ENCODE measurements at places on chromosomes 16 and 17.

DNA sequence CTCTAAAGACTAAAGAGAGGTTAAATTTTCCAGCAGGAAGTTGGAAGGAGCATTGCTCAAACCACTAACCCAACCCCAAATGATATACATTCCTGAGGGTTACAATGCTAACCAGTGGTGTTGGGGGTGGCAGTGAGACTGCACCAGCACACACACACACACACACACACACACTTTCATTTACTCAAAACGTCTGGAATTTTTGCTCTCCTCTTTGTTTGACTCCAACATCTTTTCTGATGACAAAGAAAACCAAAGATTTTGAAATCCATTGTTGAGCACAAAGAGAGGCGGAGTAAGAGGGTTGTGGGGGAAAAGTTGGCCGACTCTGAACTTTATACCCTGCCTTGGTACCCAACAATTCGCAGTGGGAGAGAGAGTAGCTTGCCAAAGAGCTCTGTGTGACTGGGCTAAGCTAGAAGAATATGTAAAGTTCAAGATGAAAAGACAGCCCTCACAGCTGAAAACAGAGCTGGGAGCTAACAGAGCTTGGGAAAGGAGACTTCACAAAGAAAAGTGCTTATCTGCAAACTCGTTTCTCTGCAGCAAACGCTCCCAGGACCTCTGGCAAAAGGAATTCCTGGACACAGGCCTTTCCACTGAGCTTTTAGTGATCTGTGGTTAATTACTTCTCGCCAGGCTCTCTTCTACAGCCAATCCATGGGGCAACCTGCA is 426.0 kb upstream of the CDH11 start:
- no peak for DNase-seq

GRCh38 chr17:4490637-4491061 is 8.0 kb upstream of the SPNS2 start:
- no peak for DNase-seq

DNA sequence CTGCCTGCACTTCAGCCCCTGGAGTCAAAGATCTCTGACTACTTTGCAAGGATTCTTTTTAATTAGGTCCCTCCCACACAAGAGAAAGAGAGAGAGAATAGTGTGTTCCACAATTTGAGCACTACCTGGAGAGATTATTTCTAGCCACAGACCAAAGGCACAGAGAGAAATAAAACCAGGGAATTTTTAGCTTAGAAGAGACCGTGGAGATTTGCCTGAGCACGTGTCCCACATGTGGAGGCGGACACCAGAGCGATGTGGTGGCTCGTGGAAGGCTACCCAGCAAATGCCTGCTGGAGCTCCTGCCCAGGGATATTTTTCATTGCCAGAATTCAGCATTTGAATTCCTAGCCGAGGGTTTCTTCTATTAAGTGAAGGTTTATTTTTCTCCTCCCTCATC is 50.6 kb downstream of the MGAT5B start:
- DNase-seq, result no peak

- no peak for DNase-seq
Observed at GRCh38 chr16:10308305-10309193, 77.3 kb upstream of the ATF7IP2 start.

GRCh38 chr17:45307290-45308015 is 9.4 kb downstream of the MAP3K14 start:
- no peak for DNase-seq

GRCh38 chr17:8138672-8139371 is 13.4 kb downstream of the PER1 start:
- peak; percentile 87 for DNase-seq

DNA sequence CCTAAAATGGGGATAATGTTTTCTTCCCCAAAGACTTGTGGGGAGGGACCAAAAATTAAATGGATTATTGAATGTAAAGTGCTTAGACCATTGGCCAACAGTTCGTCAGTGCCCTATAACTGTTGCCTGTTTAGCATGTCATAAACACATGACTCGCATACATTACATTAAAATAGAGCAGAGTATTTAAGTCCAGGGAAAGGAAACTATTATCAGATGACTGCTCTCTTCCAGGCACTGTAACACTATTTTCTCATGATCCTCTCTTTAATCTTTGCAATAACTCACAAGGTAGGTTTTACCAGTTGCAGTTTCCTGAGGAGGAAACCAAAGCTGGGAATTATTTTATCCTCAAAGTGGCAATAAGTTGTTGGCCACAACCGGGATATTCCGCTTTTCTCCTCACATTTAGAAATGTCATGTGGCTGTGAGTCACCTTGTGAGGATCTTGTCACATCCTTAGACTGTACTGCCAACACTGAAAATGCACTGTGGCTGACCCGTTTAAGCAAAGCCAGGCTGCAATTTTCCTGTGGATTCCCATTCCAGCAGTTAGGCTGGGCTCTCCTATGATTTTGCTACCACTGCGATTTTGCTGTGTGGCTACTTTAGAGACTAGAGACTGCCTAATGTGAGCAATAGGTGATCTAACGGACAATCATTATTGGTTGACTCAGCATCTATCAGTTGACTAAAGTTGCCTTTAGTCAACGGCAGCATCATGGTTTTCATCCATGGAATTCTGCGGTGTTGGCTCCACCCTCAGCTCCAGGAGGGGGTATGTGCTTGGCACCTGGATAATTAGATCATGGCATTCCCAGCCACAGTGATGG is 58.3 kb upstream of the DHX40 start:
- DNase-seq, result no peak

- no peak for DNase-seq
Observed at GRCh38 chr16:11639925-11640899, 28.0 kb upstream of the SNN start.

DNA sequence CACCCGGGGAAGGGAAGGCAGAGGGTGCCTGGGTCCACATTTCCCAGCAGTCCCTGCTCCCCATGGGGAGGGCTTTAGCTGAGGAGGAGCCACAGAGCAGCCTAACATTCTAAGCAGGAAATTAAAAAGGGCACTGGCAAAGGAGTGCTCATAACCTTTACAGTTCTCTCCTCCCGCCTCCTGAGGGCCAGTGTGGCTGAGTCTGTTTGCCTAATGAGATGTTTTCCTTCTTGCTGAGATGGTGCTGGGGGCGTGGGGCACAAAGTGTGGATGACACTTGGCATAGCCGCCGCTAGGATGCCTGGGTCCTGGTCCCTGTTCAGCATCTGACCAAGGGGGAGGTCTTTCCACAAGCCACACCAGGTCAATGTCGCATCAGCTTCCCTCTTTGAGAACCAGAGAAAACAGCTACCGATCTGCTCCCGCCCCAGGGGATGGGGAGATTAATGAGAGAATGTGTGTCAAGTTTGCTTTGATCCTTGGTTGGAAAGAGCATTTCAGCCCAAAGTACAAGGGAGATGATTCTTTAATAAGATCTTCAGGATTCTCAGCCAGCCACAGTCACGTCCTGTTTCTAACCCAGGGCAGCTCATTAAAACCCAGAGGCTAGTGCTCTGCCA is 5.8 kb downstream of the KIF18B start:
- DNase-seq, result no peak

DNA sequence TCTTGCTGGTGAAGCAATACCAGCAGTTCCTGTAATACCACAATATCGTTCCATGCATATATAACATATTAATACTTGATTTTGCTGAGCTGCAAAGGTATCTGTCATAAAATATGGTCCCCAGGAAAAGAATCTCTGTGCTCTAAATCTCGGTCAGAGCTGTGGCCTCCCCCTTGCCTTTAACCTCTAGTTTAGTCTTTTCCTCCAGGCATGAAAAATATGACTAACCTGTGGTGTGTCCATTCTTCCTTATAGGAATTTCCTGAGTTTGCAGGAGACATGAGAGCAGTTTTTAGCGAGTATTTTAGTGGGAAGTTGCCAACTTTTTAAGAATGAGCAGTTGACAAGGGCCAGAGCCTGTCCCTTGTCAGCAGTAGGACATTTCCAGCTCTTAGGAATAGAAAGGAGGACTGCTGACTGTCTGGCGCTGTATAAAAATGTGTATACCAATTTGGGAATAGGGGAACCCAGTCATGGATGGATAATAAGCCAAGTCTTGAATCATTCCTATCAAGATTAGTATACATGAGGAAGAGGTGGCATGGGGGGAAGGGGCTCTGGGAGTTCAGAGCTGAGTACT is 8.7 kb downstream of the ATXN1L start:
- no peak for DNase-seq

DNA sequence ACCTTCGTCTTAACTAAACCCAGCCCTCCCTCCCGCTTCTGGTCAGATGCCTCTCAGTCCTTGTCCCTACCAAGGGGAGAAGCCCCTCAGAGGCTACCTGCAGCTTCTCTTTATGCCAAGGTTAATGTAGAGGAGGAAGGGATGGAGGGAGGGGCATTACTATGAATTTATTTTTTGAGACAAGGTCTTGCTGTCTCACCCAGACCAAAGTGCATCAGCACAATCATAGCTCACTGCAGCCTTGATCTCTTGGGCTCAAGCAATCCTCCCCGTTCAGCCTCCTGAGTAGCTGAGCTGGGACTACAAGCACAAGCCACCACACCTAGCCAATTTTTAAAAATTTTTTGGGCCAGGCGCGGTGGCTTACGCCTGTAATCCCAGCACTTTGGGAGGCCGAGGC is 15.3 kb downstream of the EPOP start:
- no peak for DNase-seq

GRCh38 chr16:81842564-81843242 is 63.6 kb downstream of the PLCG2 start:
- DNase-seq, result no peak

DNA sequence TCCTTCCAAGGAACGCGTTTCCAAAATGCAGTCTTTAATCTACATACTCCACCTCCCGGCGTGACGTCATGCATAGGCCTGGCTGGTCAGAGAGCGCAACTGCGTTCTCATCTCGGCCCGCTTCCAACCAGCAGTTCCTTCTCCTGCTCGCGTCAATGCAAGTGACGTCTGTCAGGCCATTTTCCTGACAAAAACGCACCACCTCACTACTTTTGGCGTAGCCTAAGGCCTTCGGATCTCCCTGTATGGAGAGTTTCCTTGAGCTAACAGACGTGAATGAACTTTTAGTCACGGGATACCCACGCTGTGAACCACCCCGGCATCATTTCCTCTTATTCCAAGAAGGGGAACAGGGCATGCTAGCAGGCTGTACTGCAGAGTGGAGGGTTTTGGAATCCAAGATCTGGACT is 25.0 kb downstream of the TEX14 start:
- no peak for DNase-seq

GRCh38 chr16:3712861-3713372 is 4.4 kb downstream of the TRAP1 start:
- no peak for DNase-seq

GRCh38 chr16:28100810-28101532 is 37.5 kb upstream of the GSG1L start:
- DNase-seq, result no peak

DNA sequence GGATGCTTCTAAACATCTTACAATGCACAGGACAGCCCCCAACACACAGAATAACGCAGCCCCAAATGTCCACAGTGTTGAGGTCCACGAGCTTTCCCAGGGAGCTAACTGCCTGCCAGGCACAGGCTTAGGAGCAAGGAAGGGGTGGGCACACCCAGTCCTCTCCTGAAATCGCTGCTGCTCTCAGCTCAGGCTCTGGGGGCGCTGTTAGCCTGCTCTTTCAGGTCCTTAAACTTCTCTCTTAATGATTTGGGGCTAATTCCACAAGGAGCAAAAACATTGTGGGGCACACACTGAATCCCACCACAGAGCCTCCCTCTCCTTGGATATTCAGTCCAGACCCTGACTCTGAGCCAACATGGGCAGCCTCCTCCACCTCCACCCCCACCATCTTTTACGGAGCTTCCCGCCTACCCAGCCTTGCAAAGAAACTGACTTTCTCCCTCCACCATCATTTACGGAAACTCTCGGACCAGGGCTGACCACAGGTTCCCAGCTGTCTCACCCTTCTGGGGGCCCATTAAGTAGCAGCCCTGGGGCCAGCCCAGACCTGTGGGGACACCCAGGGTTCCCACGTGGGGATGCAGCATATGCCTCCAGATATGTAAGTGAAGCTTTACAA is 1.1 kb downstream of the CD300H start:
- DNase-seq, result no peak

- DNase-seq, result no peak
Observed at GRCh38 chr16:10984509-10984908, 40.1 kb downstream of the CLEC16A start.

DNA sequence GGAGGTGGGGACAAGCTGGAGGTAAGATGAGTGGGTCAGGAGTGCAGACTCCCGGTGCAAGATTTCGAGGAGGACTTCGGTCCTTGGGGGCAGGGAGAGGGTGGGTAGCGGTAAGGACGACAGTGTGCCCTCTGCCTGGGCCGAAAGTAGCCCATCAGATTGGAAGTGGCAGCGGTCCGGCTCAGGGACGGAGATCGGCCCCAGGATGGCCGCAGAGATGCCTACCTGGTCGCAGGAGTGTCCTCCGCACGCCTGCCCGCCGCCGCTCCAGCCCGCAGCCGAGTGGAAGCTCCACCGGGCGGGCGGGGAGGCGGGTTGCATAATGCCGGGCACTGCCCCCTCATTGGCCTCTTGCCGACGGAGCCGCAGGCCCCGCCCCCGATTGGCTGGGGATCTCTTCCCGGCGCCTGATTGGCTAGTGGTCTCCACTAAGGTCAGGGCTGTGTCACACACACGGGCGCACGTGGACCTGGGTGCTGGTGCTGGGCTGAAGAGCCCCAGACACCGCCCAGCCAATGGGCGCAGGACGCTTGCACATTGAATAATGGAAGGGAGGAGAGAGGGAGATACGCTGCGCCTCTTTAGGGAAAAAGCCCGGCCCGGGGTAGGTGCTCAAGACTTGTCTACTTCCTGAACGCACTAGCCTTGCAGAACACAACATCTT is at the start of gene PER1:
Gene PER1 (minus strand): TSS at position 293 of the 664 bp plus-strand sequence. CDS start 1,698 bp downstream, outside the sequence.
- DNase-seq, result peak; percentile 80

- DNase-seq, result no peak
Observed at GRCh38 chr17:77729587-77729986, 228.9 kb upstream of the TNRC6C start.

DNA sequence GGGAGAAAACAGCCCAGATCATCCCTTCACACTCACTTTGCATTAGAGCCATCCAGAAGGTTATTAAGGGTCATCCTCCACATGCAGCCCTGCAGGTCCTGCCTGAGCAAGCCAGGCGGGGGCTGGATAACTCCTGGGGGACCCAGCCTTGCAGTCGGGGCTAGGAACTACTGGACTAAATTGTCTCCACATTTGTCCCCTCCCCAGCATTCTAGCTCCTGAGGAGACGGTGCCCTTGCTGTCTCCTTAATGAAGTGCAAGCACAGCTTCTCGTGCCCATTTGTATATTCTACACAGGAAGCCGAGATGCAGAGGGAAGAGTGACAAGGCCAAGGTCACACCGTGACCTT is 185.2 kb downstream of the C16orf95 start:
- no peak for DNase-seq

GRCh38 chr17:4525691-4526397 is 27.2 kb downstream of the SPNS2 start:
- DNase-seq, result no peak

GRCh38 chr16:72876981-72877373 is 171.0 kb downstream of the ZFHX3 start:
- DNase-seq, result no peak
